ENCODE measurements at places on chromosomes 1 and 21.

DNA sequence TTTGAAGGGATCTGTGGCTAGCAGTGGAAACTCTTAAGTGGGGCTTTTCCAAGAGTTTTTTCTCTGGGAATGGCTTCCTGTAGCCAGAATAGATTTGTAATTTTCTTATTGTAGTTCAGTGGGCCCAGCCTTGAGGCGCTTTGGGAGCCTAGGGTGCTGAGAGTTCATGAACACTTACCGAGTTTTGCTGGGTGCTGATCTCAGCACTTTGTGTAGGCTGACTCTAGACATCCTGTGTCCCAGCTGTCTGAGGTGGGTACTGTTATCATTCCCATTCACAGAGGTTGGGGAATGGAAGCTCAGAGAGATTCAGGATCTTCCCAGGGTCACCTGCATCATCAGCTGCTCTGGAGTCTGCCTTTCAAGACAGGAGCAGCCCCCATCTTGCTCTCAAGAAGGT lies 7.0 kb downstream of the PPFIA4 start:
- DNase-seq: no peak

DNA sequence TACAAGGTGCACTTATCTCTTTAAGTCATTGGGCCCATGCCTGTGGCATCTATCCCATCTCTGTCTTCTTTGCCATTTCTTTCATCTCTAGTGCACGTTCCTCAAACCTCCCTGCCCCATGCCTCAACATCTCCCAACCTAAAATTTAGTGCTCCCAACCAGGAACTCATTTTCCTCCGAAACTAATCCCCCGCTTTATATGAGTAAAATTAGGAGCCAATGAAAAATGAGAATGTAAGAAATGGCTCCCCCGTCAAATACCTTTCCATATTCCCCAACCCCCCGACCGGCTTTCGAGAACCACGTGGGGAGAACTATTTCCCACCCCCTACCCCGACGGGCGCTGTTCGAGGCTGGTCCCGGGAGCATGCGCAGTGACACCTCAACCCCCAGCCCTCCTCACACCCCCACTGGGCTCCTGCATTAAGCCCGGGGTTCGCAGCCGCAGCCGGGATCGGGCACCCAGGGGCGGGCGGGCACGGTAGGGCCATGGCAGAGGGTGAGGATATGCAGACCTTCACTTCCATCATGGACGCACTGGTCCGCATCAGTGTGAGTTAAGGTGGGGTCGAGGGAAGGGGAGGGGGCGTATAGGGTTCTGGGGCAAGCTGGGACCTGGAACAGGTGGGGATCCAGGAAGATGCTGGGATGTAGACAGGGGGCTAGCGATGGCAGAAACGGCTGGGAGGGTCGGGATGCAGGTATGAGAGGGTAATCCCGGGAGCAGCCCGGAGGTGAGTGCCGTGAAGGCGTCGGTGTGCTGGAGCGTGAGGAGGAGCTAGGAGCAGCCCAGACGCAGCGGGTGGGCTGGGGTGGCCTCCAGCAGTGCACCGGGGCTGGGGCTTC lies at the start of gene TRIM46:
Gene TRIM46 (plus strand): TSS at position 372 of the 846 bp plus-strand sequence. CDS start 118 bp downstream, at position 490.
- no peak for DNase-seq

- DNase-seq: no peak
Measured at GRCh38 chr1:228744918-228745317, 9.6 kb downstream of the RHOU start.

- no peak for DNase-seq
Measured at GRCh38 chr1:61114178-61114870, 32.0 kb downstream of the NFIA start.

GRCh38 chr1:224289396-224289795 lies 40.6 kb downstream of the NVL start:
- no peak for DNase-seq

DNA sequence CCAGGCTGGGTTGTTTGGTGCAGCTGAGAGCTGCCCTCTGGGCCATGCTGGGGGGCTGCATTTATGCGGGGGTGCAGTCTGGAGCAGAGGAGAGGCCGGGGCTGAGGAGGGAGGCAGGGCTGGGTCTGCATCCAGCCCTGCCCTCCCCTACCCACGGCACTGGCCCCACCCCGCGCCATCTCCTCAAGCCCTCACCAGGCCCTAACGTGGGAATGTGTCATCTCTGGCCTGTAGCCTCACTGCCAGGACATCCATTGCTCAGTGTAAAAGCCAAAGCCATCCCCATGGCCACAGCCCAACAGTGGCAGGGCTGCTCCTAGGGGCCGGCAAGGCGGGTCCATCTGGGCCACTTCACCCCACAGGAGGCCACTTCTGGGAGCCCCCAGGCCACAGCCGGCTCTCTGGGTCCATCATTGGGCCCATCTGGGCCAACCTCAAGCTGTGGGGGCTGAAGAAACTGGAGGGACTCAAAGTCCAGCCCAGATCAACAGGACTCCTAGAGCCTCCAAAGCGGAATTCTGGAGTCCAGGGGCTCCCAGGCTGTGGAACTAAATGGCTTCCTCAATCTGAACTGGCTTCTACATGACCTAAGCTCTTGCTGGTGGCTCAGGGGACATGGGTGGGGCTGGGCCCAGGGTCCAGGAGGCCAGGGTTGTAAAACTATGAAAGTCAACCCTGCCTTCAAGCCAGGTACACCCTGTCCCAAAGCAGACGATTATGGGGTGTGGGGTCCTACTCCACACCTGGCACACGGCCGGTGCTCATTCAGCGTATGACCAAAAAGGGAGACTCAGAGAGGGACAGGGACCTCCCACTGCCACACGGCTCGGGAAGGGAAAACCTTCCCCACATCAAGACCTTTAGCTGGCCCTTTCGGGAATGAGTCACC lies 32.6 kb downstream of the RUNX3 start:
- no peak for DNase-seq

- no peak for DNase-seq
Measured at GRCh38 chr1:205985330-205986005, 17.7 kb downstream of the RAB7B start.

GRCh38 chr1:178142806-178143205 lies 48.9 kb downstream of the RASAL2 start:
- DNase-seq: no peak

GRCh38 chr21:22764222-22764621 lies 1766.0 kb downstream of the NCAM2 start:
- DNase-seq: no peak

- DNase-seq: no peak
Measured at GRCh38 chr1:119731741-119732430, 20.2 kb downstream of the PHGDH start.

DNA sequence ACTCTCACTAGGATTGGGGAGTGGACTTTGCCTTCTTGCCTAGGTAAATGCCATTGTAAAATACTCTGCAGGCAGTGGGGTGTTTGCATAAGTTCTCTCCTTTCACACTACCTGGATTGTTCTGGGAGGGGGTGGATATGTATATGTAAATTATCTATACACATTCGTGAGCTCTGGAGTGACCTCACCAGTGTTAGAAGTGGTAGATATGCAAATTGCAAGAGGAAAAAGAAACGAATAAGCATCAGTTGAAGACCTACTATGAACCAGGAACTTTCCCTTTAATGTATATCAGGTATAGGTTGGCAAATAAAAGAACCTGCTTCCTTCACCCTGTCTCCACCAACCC lies 1.5 kb upstream of the ARHGEF11 start:
- no peak for DNase-seq

DNA sequence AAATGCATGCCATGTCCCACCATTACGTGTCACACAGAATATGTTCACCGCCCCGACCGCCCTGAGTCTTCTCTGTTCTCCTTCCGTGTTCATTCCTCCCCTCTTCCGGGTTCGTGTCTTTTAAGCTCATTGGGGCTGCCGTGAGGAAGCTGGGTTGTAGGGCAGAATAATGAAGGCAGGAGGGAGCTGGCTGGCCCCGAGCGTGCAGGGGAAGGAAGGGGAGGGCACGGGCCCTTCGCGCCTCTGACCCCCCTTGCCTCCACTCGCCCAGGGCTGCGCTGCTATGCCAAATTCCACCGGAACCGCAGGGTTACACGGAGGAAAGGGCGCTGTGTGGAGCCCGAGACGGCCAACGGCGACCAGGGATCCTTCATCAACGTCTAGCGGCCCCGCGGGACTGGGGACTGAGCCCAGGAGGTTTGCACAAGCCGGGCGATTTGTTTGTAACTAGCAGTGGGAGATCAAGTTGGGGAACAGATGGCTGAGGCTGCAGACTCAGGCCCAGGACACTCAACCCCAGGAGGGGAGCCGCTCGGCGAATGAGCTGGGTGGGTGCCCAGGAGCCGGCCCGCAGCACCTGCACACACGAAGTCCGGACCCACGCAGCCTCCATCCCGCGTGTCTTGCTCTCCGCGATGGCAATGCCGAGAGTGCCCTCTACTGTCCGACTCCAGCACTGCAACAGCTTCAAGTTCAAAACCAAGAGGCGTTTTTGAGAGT lies 16.5 kb upstream of the AGTRAP start:
- no peak for DNase-seq

- no peak for DNase-seq
Measured at GRCh38 chr1:36653850-36654249, 171.1 kb upstream of the CSF3R start.

DNA sequence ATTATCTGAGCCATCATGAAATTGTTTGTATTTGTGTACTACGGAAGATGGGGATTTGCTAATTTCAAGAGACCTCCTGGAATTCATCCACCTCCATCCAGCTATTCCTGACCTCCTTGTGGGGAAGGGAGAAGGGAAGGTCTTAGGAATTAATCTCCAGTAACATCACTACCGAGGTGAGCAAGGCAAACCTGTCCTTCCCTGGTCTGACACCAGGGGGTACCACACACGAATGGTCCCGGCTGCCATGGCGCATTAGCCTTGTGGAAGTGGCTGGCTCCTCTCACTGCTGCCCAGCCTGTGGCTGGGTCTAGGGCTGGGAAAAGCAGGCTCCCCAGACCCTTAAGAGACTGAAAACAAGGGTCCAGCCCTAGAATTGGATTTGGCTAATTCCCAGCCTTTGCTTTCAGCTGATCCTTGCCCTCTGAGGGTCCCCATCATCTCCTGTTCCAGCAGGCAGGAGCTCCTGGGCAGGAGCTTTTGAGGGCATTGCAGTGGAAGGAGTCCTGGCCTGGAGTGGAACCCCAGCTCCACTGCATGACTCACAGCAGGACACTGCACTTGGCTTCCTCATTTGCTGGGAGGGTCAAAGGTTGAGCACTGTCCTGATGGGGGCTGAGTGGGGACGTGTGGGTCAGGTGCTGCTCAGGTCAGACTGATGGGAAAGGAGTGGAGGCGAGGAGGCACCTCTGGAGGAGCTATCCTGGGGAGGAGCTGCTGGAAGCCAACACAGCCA lies 34.8 kb downstream of the RIMS3 start:
- no peak for DNase-seq

DNA sequence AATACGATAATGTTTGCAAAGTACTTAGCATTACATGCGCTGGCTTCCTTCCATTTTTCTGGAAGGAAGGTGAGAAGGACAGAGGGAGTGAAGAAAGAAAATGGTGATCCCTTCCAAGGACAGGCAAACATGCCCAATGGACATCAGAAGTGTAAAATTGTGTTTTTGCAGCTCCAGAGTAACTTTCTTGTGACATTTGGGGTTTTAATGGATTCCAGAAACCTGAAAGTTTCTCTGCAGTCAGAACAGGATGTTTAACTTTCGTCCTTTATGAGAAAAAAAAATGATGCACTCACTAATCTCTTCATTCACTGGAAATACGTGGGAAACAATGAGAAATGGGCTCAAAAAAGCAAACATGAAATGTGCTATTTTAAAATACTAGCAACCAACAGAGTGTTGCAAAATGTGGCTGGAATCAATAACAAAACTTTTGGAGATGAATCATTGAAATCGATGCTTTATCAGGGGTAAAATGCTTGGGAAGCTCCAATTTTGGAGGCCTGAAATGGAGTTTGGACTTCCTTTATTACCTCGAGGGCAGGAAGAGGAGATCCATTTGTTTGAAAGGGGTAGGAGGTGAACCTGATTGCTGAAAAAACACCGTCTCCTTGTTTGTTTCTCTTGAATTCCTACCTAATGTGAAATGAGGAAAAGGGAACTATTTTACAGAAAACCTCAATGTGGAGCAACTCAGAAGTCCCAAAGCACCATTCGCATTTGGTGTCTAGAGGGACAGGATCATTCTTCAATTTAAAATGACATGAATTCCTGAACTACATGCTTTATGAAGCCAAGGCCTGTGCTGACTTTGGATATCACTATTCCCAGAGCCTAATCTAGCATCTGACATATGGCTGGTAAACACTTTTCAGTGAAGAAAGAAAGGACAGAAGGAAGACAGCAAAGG lies 129.5 kb downstream of the TRABD2B start:
- DNase-seq: no peak

- no peak for DNase-seq
Measured at GRCh38 chr1:53918343-53918742, 24.4 kb downstream of the DIO1 start.

- DNase-seq: no peak
Measured at GRCh38 chr1:177385760-177386698, 215.3 kb downstream of the BRINP2 start.

- DNase-seq: peak; percentile 34
Measured at GRCh38 chr1:244050835-244051444, at the start of gene ZBTB18. Gene ZBTB18, plus strand, starts transcription at chr1:244051283. Its CDS starts 149 bp downstream, at chr1:244051432.
